ENCODE measurements at places on chromosomes 6 and 20.

DNA sequence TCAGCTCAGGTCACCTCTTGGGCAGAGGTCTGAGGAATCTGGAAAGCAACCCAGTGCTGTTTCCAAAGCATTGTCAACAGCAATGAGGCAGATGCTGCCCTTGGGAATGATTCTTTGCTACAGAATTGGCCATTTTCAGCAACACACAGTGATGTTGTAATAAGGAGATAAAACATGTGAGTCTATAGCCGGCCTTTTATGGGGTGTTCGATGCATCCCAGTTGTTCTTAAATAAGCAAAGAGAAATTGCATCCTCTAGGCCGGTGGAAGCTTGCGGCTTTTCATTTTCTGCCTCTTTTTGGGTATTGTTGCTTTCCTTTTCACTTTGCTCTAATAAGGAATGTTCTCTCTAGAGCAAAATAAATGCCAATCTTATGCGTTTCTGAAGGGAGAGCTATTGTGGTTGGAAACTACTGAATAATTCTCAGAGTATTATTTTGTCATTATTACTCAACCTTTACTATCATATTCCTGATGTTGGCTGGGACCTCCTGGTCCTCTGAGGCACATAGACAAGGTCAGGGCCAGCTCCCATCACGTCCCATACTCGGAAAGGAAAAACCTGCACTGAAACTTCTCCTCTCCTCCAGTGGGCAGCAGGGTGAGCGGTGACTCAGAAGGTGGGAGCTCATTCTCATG, 214.2 kb downstream of the CDH26 start:
- H3K4me3 ChIP-seq = no peak overlapping the region
- H3K27ac ChIP-seq = no peak overlapping the region
- no peak for DNase-seq
- H3K4me1 ChIP-seq = no peaks in the 10 kb centered on the region

DNA sequence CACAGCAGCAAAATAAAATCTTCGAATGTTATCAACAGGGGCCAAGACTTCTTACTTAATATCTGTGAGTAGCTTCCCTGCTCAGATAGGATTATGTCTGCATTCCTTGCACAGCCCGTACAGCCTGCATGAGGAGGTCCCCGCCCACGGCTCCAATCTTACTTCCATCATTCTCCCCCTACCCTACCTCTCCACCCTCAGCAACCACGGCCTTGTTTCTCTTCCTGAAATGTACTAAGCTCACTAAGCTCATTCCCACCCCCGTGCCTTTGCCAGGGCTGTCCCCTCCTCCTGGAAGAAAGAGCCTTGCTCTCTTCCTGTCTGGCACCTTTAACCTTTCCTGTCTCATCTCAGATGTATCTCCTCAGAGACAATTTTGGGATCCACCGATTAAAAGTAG, 120.4 kb downstream of the BCAS1 start:
- H3K4me3 ChIP-seq = no peak overlapping the region
- H3K36me3 ChIP-seq = no peaks in the 10 kb centered on the region
- peak overlapping the region; percentile 74 for H3K27ac ChIP-seq
- DNase-seq = no peak
- peaks cover 20% of the 10 kb centered on the region for H3K4me1 ChIP-seq

DNA sequence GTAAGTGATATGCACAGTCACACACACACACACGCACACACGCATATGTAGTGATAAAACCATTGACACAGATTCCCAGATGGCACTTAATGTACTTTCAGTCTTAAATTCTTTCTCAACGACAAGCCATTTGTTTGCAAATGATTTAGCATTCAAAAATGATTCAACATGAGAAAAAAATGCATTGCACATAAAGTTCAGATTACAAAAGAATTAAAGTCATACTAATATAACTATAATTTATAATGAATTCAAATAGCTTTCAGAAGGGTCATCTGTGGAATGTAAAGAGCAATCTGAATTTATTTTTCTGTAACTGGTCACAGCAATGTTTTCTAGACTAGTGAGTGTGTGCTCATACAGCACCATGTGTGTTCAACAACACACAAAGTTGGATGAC, 521.6 kb upstream of the ZNF337 start:
- H3K4me3 ChIP-seq = no peak overlapping the region
- no peak overlapping the region for H3K27ac ChIP-seq
- DNase-seq = no peak
- no peaks in the 10 kb centered on the region for H3K27me3 ChIP-seq

DNA sequence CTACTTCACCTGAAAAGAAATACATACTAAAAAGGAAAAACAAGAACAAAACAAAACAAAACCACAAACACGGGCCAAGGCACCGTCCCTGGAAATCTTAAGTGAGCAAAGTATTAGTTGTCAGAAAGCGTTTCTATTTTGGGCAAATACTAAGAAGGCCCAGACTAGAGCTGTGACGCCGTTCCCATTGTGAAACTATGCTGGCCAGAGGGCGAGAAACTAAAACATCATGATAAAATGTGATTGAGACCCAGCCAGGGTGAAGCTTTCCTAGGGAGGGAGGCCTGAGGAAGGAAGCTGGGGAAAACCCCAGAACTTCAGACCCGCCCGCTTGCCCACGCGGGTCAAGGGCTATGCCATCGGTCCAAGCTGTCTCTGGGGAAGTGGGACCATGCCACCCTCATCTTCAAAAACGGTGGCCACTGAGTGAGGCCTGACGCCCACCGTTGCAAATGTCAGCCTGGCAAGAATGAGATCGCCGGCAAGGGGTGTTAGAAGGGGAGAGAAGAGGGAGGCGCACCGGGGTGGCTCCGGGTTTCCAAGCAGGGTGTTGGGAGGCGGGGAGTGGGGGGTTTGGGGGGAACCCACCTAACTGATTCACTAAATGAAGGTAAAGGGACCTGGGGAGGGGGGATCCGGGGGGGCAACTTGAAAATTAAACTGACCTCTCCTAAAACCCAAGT, 1950.9 kb upstream of the DEFB115 start:
- no peak overlapping the region for H3K27ac ChIP-seq
- no peak for DNase-seq
- H3K36me3 ChIP-seq = no peaks in the 10 kb centered on the region

DNA sequence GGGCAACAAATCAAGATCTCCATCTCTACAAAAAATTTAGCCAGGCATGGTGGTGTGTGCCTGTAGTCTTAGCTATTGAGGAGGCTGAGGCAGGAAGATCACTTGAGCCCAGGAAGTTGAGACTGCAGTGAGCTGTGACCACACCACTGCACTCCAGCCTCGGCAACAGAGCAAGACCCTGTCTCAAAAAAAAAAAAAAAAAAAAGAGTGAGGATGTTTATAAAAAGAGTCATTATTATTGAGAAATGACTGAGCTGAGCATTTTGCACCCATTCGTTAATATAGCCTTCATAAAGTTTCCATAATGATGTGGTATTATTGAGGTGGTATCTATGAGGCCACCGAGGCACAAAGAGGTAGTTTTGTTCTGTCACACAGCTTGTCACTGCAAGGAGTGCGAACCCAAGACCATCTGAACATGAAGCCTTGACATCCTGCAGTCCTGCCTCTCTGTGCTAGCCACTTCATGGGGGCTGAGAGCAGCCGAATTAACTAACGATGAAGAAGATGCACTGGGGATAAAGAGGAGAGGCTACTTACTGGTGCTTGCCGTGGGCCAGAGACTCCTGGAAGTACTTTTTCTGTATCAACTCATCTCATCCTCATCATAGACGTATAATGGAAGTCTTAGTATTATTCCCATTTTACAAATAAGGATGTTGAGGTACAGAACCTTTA, 175.5 kb downstream of the BCAS1 start:
- peak overlapping the region; percentile 14 for H3K4me3 ChIP-seq
- H3K27me3 ChIP-seq = no peaks in the 10 kb centered on the region
- peak overlapping the region; percentile 98 for H3K27ac ChIP-seq
- H3K36me3 ChIP-seq = no peaks in the 10 kb centered on the region
- no peak for DNase-seq

- no peak for DNase-seq
- H3K4me3 ChIP-seq = no peak within 1 kb of the TSS
- H3K27me3 ChIP-seq = peaks cover 39% of the 10 kb centered on the region
- no peaks in the 10 kb centered on the region for H3K4me1 ChIP-seq
Measured at GRCh38 chr6:75205776-75206575, at the start of gene COL12A1. Gene COL12A1 (minus strand): TSS chr6:75206053. CDS start chr6:75202792, 3,261 bp downstream.

- no peaks in the 10 kb centered on the region for H3K36me3 ChIP-seq
- DNase-seq = no peak
- no peaks in the 10 kb centered on the region for H3K27me3 ChIP-seq
- no peak overlapping the region for H3K4me3 ChIP-seq
Measured at GRCh38 chr6:126909493-126909892, 209.0 kb upstream of the RSPO3 start.

DNA sequence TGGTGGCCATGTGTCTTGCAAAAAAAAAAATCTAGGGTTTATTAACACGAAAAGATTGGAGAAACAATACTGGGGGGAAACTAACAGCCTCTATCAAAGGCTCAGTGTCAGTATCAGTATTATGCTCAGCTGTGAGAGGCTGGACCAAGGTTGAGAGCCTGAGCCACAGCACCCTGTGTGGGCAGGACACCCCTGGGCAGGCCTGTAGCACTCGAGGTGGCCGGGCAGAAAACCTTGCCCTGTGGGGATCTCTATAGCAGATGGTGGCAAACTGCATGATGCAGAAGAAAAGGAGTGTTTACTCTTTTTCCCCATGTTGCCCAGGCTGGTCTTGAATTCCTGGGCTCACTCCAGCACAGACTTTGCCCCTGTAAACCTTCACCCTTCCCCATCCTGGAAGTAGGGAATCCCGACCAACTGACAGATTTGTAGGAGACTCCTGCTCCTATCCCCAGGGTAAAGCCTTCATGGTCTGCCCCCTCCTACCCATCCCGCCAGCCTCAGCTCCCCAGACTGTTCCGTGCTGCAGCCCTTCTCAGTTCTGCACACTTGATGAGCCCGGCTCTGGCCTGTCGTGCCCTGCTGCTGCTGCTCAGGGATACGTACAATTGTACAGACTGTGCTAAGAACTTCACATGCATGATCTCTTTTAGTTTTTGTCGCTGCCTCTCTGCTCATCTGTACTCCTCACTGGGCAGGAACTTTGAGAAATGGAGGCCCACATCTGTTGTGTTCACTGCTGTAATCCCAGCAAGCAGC, 8.0 kb upstream of the KIFC1 start:
- no peaks in the 10 kb centered on the region for H3K4me1 ChIP-seq
- H3K36me3 ChIP-seq = no peaks in the 10 kb centered on the region
- DNase-seq = no peak
- H3K4me3 ChIP-seq = no peak overlapping the region

DNA sequence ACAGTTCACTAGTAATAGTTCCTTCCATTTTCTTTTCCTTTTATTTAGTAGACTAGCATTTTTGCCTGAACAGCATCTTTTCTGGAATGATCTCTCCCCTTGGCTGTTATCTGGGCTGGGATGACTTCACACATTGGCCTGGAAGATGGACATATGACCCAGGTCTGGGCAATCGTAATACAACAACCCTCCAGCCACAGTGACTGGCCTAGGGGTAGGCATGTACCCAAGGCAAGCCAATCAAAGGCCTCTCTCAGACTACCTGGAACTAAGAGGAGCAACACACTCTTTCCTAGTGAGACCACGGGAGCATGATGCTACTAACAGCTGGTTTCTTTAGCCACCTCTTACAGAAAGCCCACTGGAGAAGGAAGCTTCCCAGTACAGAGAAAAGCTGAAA, 252.2 kb downstream of the GMPR start:
- peaks cover 72% of the 10 kb centered on the region for H3K4me1 ChIP-seq
- no peak for DNase-seq
- H3K27me3 ChIP-seq = no peaks in the 10 kb centered on the region
- H3K27ac ChIP-seq = peak overlapping the region; percentile 54
- H3K4me3 ChIP-seq = peak overlapping the region; percentile 24

All from GM12878 (cell line).